ENCODE measurements at places on chromosomes 1 and 21.

DNA sequence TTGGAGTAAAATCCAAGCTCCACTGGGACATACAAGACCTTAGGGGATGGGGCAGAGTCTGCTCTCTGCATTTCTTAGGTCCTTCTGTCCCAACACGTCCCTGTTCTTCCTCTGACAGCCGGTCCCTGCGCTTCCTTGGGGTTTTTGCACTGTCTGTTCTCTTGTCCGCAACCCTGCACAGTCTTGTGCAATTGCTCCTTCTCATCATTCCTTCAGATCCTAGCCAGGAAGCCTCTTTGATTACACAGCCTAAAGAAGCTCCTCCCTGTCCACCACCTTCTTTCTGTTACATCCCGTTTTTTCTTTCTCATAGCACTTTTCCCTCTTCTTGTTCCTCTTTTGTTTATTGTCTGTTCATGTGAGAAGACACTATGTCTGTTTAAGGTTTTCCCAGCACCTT, 19.9 kb downstream of the ACOT11 start:
- no peak for DNase-seq

GRCh38 chr1:45930258-45931150, 127.1 kb downstream of the MAST2 start:
- DNase-seq, result no peak

DNA sequence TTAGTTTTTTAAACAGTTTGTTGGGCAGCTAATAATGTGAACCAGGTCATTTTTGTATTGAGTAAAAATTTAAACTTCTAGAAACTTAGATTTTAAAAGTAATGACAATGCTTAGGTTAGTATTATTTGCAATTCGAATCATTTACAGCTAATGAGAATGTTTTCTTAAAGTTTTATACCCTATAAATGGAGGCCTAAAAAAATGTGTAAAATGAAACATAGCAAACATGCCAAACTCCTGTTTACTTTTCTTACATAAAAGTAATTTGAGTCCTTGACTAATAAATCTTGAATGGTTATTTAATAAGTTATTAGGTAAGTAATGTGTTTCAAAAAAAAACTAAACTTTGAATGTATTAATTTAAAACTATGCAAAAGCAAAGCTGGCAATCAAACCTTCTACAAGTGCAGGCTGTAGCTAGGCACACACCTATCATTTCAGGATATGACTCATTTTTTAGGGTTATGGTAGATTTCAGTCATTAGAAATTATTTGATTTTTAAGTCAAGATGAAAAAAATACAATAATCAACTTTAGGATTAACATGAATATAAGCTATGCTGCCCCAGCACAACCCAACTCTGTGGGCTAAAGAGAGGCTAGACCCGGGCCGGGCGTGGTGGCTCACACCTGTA, 41.5 kb downstream of the CLSTN1 start:
- no peak for DNase-seq

- DNase-seq, result no peak
These were observed 22.1 kb downstream of the UMODL1 start for GRCh38 chr21:42093186-42093585.

DNA sequence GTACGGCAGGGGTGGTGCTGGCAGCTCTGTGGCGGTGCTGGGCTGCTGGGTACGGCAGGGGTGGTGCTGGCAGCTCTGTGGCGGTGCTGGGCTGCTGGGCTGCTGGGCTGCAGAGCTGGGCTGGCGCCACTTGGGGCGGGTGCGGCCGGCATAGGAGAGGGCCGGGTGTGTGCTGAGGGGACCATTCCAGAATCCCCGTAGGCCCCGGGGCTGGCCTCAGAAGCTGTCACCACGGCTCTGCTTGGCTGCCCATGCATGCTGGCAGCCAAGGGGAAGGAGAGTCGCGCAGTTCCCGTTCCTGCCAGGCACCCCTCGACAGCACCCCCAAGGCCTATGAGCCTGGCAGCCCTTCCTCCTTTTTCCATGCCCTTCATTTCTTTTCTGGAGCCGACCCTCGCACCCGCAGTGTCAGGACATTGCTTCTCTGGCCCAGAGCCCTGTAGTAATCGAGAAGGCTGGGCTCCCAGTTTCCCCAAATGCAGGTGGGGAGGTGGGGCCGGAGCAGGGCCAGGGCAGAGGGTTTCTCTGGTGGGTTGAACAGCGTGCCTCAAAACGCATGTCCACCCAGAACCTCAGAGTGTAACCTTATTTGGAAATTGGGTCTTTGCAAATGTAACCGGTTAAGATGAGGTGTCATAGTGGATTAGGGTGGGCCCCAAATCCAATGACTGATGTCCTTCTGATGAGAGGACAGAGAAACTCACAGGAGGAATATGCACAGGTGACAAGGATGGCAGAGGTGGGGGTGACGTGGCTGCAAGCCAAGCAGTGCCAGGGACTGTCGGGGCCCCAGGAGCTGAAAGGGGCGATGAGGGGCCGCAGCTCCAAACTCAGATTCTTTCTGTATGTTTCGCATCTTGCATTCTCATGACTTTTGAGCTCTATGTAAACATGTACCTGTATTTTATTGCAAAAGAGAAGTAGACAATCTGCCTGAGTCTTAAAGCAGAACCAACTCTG, 71.0 kb upstream of the ACTRT2 start:
- no peak for DNase-seq

DNA sequence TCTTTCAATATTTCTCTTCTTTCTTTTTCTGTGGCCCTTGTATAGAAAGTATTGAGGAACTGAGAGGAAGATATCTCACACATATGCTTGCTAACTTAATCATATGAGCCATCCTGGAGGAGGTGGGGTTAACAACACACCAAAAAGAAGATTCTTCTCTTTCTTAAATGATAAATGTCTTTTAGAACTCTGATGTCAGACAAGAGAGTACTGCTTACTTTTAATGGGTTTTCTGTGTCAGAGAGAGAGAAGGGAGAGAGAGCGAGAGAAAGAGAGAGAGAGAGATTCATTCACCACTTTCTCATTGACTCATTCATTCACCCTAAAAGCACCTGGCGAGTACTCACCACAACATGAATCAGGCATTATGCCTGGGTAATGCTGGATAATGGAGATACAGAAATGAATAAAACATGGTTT, 250.3 kb upstream of the SGIP1 start:
- no peak for DNase-seq

Data from activated CD4-positive, CD25-positive, alpha-beta regulatory T cell (primary cell).